Diencephalon (tissue), 1 donor: ENCODE measurements at places on chromosomes 7 and 10. TPM values are rescaled to one million over a fixed set of nuclear protein-coding genes. Genes with fewer than 3 reads are reported as not detected.

The WIPF3 gene
- 6.9 TPM for total RNA-seq

The CACNA2D1 gene
- 118 TPM for total RNA-seq

The TMEM213 gene
- not detected for total RNA-seq

The CLDN15 gene
- 4.2 TPM for total RNA-seq

The KIAA1217 gene
- total RNA-seq = 5.3 TPM

The ANKRD61 gene
- 0.46 TPM for total RNA-seq

The PAPOLB gene
- 1.8 TPM for total RNA-seq

The SEMA3A gene
- total RNA-seq = 16.4 TPM

The ZNF22 gene
- total RNA-seq = 38.1 TPM

The OR2A5 gene
- total RNA-seq = not detected

The VAX1 gene
- 4.6 TPM for total RNA-seq

The NEUROG3 gene
- not detected for total RNA-seq

The GPR141 gene
- total RNA-seq = not detected

The SUN3 gene
- 0.69 TPM for total RNA-seq

The C10orf143 gene
- total RNA-seq = 1.4 TPM

The PIP gene
- total RNA-seq = not detected

The POLR2J2 gene
- 5.3 TPM for total RNA-seq

The ABCC2 gene
- total RNA-seq = 1.6 TPM

The NPC1L1 gene
- total RNA-seq = not detected

The ZNF365 gene
- total RNA-seq = 19.8 TPM

The COBL gene
- total RNA-seq = 5.1 TPM

The COL1A2 gene
- total RNA-seq = 116 TPM

The C10orf62 gene
- 0.23 TPM for total RNA-seq

The PRSS37 gene
- not detected for total RNA-seq

The FAM24B gene
- total RNA-seq = 6.9 TPM

The GIMAP7 gene
- 3.7 TPM for total RNA-seq

The SPDYE8 gene
- total RNA-seq = 0.46 TPM

The AKR1C3 gene
- total RNA-seq = 1.8 TPM

The BAIAP2L1 gene
- total RNA-seq = 1.6 TPM

The ZNF735 gene
- total RNA-seq = not detected

The FAM149B1 gene
- total RNA-seq = 33.2 TPM

The ZNF248 gene
- total RNA-seq = 56.1 TPM

The TMEM196 gene
- 28.6 TPM for total RNA-seq

The BMPER gene
- total RNA-seq = 12.2 TPM

The SPDYE5 gene
- total RNA-seq = not detected

The CPA2 gene
- total RNA-seq = not detected

The PTPRZ1 gene
- total RNA-seq = 319 TPM

The HACD1 gene
- total RNA-seq = 32.3 TPM

The SNCG gene
- 29.1 TPM for total RNA-seq

The CCDC3 gene
- 16.6 TPM for total RNA-seq

The OPALIN gene
- total RNA-seq = not detected

The EVX1 gene
- total RNA-seq = not detected

The ATP5MK gene
- total RNA-seq = 197 TPM

The OR2A1 gene
- total RNA-seq = not detected

The RNF133 gene
- total RNA-seq = 0.23 TPM

The TMEM270 gene
- total RNA-seq = not detected

The EPO gene
- not detected for total RNA-seq

The ANXA11 gene
- 5.5 TPM for total RNA-seq

The OR13A1 gene
- not detected for total RNA-seq

The SFRP4 gene
- 3.2 TPM for total RNA-seq

The PGAM1 gene
- 226 TPM for total RNA-seq

The TIMM23 gene
- total RNA-seq = 65.7 TPM
